ENCODE measurements at places on chromosomes 4 and X.
A peak's percentile ranks its signal among the peaks of the same experiment; 100 is the strongest.

- peak; percentile 48 for DNase-seq
Observed at GRCh38 chr4:14994242-14994641, 8.0 kb upstream of the CPEB2 start.

DNA sequence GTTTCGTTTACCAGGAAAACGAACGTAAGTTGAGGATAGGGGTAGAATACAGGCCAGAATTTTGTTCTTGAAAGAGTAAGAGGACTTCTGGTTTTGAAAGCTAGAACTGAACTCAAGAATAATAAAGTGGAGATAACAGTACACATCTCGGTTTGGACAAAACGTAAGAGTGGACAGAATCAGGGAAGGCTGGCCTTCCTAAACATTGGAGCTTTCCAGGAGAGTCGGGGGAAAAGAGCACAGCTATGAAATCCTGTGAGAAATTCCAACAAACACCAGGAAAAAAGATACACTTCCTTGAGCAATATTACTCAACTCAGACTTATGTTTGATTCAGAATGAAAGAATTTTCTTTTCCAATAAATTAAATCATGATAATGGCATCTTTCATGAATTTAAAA lies 1.2 kb downstream of the CTSO start:
- DNase-seq, result peak; percentile 66

DNA sequence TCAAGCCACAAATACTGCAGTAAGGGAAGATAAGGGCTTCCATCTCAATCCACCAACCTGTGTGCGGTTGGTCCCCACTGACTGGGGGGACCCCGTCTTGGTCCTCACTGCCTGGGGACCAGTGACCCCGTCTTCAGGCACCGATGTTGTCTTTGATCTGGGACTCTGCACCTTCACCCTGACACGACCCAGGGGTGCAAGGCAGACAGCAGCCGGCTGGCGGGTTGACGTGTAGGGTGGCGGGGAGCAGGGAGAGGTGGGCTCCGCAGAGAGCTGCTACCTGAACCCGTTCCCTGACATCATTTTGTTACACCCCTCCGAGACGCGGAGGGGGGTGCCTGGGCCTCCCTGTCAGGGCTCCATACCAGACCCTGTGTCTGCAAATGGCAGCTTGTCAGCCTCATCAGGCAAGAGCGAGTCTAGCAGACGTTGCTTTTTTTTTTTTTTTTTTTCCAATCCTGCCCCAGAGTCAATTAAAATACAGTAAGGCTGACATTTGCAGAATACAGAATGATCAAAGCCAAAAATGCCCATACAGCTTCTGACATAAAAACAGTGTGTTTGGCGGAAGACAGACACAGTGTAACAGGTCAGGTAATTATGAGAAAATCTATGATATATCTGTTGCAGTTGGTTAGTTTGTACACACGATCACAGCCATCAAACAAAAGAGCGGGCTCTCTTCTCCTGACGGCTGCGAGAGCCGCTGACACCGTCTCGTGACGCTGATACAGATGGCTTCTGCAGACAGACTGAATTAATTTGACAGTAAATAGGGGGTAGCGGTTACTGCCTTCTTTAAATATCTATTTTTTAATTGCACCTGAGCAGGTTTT lies 118.6 kb downstream of the CRLF2 start:
- no peak for DNase-seq

DNA sequence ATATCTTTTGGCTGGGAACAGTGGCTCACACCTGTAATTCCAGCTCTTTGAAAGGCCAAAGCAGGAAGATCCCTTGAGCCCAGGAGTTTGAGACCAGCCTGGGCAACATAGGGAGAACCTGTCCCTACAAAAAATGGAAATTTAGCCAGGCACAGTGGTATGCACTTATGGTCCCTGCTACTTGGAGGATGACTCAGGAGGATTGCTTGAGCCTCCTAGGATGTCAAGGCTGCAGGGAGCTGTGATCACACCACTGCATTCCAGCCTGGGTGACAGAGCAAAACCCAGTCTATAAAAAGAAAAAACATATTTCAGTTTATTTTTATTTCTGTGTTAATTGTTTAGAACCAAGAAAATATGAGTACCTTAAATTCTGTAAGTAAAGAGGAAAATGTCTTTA lies 123.7 kb downstream of the CBR4 start:
- DNase-seq, result no peak

- DNase-seq, result no peak
Observed at GRCh38 chr4:184395451-184395917, 78.9 kb downstream of the IRF2 start.

GRCh38 chr4:150515135-150515534 lies 66.8 kb upstream of the MAB21L2 start:
- no peak for DNase-seq

DNA sequence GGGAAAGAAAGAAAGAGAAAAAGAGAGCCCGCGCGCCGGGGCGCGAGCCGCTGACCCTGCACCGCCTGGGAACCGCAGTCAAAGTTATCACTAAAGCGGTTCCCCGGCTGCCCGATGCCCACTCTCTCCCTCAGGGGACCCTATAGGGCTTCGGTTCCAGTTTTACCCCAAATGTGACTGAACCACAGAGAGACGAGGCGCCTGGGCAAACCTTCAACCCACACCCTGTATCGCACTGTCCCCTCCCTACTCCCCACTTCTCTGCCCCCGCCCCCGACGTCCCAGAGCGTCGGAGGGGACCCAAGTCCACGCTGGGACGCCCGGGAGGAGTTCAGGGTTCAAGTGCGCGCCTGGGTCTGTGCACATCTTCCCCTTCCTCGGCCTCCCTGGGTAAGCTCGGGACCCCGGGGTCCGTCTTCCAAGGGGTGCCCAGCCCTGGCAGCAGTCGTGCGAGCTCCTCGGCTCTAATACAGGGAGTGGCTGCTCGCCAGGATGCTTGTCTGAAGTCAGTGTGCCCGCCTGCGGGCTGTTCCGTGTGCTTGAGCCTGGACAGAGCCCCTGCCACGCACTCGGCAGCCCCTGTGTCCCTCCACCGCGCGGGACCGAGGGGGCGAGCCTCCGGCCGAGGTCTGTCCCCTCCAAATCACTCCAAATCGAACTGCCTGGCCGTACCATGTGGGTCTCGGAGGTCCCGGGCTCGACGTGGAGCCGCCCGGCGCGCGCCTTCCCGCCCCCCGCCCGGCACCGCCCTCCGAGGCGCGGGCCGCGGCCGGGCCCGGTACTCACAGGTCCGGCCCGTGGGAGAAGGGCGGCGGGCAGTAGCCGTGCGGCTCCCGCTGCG lies 960 bp downstream of the TRPC3 start:
- DNase-seq, result peak; percentile 82

DNA sequence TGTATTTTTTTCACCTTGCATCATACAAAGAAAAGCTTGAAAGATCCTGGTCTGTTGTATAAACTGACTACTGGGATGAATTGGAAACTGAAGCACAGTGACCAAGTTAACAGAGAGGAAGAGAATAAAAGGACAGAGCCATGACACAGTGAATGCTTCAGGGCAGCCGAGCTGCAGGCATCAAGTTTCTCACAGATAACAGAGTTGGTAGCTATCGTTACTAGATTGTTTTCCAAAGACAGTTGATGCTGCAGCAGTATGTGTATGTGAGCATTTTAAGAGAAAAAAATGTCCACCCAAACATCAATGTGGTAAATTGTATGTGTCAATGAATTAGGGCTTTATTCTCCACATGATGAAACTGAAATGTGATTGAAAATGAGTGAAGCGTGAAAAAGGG lies 1032.7 kb downstream of the ADGRL3 start:
- no peak for DNase-seq

- DNase-seq, result no peak
Observed at GRCh38 chrX:71536285-71536684, 3.4 kb downstream of the OGT start.

DNA sequence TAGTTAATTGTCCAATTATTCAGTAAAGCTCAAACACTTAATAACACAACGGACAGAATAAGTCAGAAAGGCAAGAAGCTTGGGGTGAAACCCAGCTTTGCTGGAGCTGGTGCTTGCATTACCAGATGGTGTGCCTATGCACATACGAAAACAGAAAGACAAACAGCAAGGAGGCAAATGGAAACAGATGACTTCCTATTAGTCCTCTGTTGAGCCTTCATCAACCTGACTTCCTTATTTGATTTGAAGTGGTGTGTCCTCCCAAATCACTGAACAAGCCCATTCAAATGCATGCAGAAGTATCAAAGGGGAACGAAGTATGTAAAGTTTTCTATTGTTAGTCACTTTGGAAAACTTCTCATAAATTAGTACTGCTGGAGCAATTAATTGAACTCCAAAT lies 166.2 kb downstream of the ATP10D start:
- DNase-seq, result no peak

DNA sequence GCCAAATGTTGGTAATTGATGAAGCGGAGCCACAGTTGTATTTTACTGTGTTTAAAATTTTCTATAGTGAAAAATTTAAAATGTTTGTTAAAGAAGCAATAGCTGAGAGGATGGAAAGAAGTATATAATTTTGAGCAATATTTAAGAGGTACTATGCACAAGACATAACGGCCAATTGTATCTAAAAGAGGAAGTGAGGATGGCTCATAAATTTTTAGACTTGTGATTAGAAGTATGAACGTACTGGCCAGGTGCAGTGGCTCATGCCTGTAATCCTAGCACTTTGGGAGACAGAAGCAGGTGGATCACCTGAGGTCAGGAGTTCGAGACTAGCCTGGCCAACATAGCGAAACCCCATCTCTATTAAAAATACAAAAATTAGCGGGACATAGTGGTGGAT lies 12.7 kb upstream of the HHIP start:
- no peak for DNase-seq

- DNase-seq, result peak; percentile 85
Observed at GRCh38 chr4:101279377-101279871, 67.9 kb downstream of the PPP3CA start.

- DNase-seq, result no peak
Observed at GRCh38 chrX:13203271-13203670, 116.6 kb downstream of the ATXN3L start.

DNA sequence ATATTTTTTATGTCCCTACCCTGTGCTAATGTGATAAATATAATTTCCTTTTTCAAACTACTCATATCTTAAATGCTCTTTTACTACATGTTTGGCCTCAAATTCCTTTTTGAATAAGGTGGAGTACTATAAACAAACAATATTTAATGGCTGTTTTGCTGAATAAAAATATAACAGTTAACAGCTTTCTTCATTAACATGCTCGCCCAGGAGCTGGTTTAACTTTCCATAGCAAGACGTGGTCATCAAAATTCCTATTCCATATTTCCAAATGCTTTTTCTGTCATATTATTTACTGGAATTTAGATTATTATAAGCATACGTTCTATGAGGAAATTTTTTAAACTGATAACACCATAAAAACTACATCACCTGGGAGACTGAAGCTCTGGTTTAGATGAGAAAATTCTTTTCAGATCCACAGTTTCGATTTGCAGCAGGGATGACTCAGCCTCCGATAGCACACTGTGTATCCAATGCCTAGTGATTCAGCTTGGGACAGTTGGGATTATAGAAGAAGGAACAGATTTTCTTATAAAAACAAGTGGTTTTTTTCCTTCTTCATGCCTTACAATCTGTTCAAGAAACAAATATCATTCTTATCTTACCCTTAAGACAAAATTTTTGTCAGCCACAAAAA lies 129.1 kb downstream of the FBXO8 start:
- no peak for DNase-seq

DNA sequence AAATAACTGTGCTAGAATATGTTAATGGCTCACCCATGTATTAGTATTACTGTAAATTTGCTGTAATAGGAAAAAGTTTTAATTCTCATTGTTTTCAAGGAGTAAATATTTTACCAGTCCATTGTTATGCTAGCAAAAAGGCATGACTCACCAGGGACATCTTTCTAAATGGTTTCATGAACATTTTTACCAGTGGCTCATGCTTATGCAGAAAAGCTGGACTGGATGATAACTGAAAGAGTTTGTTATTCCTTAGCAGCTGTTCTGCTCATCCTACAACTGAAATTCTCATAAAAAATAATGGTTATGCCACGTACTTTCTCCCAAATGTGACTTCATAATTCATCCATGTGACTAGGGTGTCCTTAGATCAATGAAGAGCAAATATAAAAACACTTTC lies 111.9 kb upstream of the PCDH18 start:
- peak; percentile 80 for DNase-seq

GRCh38 chrX:20693078-20693477 lies 426.4 kb upstream of the RPS6KA3 start:
- no peak for DNase-seq

DNA sequence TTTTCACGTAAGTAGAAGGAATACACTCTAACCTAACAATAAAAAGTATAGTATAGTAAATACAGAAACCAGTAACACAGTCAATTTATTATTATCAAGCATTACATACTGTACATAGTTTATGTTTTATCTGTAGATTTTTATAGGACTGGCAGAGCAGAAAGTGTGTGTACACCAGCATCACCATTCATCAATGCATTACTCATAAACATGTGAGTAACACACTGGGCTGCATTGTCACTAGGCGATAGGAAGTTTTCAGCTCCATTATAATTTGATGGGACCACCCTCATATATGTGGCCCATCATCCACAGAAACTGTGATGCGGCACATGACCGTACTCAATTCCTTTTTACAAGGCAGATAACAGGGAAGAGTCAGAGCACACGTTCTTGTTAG lies 137.8 kb upstream of the RBPJ start:
- DNase-seq, result peak; percentile 79

GRCh38 chr4:56755901-56756300 lies 65.6 kb downstream of the SPINK2 start:
- no peak for DNase-seq

GRCh38 chr4:127580300-127580699 lies 52.5 kb upstream of the INTU start:
- DNase-seq, result no peak

Measured in osteoblast (primary cell).